Islet precursor cell (in vitro differentiated cells): ENCODE measurements at places on chromosomes 1 and 21.

DNA sequence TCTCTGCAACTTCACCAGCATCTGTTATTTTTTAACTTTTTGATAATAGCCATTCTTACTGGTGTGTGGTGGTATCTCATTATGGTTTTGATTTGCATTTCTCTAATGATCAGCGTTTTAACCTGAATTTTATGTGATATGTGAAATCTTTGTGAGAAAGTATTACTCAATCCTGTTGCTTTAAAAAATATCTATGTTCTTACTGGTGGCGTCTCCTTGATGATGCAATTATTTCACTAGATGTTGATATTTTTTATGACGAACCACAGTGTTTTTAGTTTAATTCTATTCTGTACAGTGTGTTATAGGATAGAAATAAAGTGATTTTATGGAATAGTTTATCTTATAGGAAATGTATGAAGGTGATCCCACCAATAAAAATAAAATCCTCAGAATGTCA lies 54.7 kb upstream of the GPR88 start:
- DNase-seq, result no peak

DNA sequence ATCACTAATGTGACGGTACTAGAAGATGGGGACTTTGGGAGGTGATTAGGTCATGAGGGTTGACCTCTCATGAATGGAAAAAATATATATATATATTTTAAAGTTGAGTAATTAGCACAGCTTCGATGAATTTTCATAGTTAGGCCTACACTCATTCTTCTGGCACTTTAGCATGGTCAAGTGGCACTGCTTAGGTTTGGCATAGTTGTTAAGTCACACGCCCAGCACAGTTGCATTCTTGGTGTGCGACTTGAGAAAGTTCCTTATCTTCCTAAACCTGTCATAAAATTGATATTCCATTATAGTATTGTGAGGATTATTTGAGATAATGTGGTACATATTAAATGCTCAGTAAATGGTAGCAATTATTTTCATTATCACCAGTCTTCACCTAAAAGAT lies 47.7 kb downstream of the MAN1A2 start:
- DNase-seq, result no peak

DNA sequence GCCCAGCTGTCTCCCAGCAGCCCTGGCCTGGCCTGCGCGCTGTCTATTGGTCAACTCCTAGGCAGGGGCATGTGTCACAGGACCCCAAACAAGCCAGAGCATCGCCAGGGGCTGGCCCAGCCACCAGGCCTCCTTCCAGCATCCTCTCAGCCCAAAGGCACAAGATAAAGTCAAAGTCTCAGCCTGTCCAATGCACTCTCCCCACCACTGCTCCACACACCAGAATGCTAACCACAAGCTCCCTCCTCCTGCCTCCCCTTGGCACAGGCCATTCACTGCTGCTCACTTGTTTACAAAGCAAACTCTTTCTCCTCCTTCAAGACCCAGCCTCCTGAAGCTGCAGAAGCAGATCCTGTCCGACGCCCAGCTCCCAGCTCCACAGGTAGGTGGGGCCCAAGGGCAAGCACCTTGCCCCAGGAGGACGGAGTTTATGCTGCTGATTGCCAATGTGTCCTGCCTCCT lies 133.4 kb downstream of the DMRTB1 start:
- peak; percentile 87 for DNase-seq

GRCh38 chr1:112722601-112723510 lies 7.7 kb upstream of the PPM1J start:
- DNase-seq, result peak; percentile 85

DNA sequence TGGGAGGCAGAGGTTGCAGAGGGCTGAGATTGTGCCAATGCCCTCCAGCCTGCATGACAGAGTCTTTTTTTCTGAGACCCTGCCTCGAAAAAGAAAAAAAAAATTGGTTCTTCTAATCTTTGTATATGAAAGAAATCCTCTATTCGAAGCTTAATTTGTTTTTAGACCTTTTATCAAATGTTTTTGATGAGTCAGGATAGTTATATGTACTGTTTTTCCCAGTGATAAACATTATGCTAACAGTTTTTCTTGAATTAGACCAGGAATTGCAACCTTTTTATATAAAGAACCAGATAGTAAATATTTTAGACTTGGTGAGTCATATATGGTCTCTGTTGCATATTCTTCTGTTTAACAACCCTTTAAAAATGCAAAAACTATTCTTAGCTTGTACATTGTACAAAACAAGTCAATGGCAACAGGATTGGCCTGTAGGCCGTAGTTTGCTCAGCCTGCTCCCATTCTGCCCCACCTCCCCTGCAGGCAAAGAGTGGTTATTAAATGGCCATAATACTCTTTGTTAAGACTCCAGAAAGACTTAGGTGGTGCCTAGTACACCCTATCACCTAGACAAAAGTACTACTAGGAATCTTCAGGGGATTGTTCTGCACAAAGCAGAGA lies 45.2 kb downstream of the LYST start:
- DNase-seq, result no peak

DNA sequence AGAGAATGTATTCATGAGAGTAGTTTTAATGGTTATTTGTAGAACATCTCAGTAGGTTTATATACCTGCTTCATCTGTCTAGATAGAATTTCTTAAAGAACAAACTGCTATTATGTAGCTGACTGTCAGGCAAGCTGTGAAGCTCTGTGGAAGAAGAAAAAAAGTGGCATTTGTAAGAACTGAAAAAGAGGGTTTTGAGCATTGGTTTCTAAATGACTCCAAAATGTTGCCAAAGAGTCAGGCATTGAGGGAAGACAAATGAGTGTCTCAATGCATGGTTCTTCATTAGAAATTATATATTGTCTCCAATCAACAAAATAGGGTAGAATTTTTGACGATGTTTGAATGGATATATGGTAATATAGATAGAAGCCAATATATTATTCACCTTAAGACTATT lies 1276.1 kb downstream of the KCNT2 start:
- DNase-seq, result no peak

GRCh38 chr1:2001773-2002411 lies 1.7 kb downstream of the CFAP74 start:
- peak; percentile 85 for DNase-seq

DNA sequence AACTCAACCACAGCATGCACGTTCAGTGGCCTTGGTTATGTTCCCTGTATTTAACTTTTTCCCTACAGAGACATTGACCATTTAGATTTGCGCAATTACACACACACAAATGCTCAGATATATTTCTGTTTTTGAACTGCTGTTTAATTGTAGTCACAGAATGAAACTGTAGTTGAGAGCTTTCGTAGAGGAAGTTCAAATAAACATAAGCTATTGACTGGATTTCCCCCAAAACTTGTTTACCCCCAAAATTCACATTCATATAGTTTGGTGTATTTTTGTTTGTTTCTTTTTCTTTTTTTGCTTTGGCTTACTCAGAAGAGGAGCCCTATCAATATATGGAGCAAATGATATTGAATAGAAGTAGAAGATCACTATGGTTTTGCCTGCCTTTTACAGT lies 921.0 kb downstream of the ADGRL2 start:
- DNase-seq, result no peak

GRCh38 chr1:86754265-86754974 lies 50.0 kb downstream of the SH3GLB1 start:
- DNase-seq, result no peak

GRCh38 chr1:193787061-193787460 lies 600.6 kb upstream of the B3GALT2 start:
- DNase-seq, result no peak

GRCh38 chr1:66733348-66734017 lies 18.8 kb upstream of the DYNLT5 start:
- DNase-seq, result no peak

GRCh38 chr1:173798078-173798477 lies 26.4 kb upstream of the DARS2 start:
- DNase-seq, result no peak

DNA sequence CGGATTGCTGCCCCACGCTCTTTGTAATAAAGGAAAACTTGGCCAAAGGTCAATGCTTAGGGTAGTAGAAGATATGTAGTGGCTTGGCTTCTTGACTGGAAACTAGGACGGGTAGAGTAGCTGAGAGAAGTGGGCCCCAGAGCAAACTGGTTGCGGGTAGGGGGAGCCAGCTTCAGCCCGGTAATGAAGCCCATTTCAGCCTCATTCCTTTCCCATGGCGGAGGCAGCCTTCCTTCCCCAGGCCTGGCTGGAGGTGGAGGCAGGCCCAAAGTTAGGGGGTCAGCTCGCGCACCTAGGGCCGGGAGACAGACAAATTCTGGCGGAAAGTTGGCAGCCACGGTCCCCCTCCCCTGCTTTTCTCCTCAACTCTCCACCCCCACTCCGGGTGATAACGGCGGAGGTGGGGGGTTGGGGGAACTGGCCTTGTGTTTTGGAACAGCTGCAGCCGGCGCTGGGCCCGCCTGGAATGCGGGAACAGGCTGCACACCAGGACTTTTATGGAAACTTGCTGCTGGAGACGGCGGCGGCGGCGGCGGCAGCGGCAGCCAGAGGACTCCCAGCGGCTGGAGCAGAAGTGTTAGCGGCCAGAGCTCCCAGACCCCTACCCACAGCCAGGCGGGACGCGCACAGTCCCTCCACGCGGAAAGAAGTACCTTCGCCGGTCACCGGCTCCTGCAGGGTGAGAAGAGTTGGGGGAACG lies at the start of gene NEXN:
TSS of gene NEXN (plus strand) at position 544 of the 700 bp plus-strand sequence. CDS start 27,483 bp downstream, outside the sequence.
- DNase-seq, result peak; percentile 96
